ENCODE measurements at places on chromosomes 4 and X. TPM values are rescaled to one million over a fixed set of nuclear protein-coding genes. Genes with fewer than 3 reads are reported as not detected.

RNF128 gene
- 1.3 TPM for total RNA-seq

GABRA4 gene
- total RNA-seq = 54.1 TPM

MID2 gene
- total RNA-seq = 12.2 TPM

USP17L11 gene
- not detected for total RNA-seq

ZCCHC18 gene
- total RNA-seq = 18.2 TPM

ADAM29 gene
- 0.63 TPM for total RNA-seq

CT45A2 gene
- total RNA-seq = not detected

GNRHR gene
- total RNA-seq = not detected
